ENCODE measurements at places on chromosomes 7 and 10.

DNA sequence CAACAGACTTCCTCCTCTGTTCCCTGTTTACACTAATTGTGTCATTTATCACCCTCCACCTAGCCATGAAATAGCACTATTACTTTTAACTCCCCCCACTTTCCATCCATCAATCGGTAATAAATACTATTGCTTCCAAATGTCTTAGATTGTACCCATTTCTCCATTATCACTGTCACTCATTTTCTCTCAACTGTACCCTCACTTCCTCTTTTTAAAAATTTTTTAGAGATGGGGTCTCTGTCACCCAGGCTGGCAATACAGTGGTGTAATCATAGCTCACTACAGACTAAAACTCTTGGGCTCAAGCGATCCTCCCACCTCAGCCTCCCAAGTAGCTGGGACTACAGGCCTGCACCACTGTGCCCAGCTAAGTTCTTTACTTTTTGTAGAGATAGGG lies 123.5 kb upstream of the EGR2 start:
- no peak overlapping the region for H3K27ac ChIP-seq
- DNase-seq, result no peak
- H3K4me1 ChIP-seq, result no peaks in the 10 kb centered on the region
- H3K27me3 ChIP-seq, result no peaks in the 10 kb centered on the region

GRCh38 chr10:1731592-1731991 lies 5.7 kb downstream of the ADARB2 start:
- no peak overlapping the region for H3K4me3 ChIP-seq
- no peaks in the 10 kb centered on the region for H3K4me1 ChIP-seq
- H3K27me3 ChIP-seq, result peaks cover 61% of the 10 kb centered on the region
- H3K36me3 ChIP-seq, result no peaks in the 10 kb centered on the region
- DNase-seq, result no peak
- H3K27ac ChIP-seq, result no peak overlapping the region

DNA sequence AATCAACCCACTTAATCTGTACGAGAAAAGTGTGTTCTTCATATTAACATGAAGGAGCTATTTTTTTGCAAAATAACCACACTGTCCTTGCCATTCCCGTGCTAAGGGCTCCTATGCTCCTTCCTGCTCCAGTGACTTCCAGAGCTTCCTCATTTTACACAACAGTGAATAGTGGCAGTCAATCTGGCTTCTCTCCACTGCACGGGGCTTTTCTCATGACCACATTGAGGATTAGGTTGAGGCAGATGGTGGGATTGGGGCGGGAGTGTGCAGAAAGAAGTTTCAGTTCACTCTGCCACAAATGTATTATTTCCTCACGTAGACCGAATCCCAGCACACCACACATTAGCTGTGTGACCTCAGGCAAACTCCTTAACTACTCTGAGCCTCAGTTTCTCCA lies 235.1 kb downstream of the ARHGAP12 start:
- H3K27ac ChIP-seq, result no peak overlapping the region
- peaks cover 10% of the 10 kb centered on the region for H3K4me1 ChIP-seq
- no peaks in the 10 kb centered on the region for H3K36me3 ChIP-seq
- H3K4me3 ChIP-seq, result no peak overlapping the region
- DNase-seq, result no peak

GRCh38 chr7:5230265-5231067 lies 40.4 kb downstream of the WIPI2 start:
- no peaks in the 10 kb centered on the region for H3K27me3 ChIP-seq
- DNase-seq, result no peak
- peaks cover 40% of the 10 kb centered on the region for H3K36me3 ChIP-seq
- peaks cover 6% of the 10 kb centered on the region for H3K4me1 ChIP-seq
- no peak overlapping the region for H3K4me3 ChIP-seq
- H3K27ac ChIP-seq, result peak overlapping the region; percentile 51

GRCh38 chr7:101501351-101501750 lies 127.7 kb downstream of the MYL10 start:
- no peaks in the 10 kb centered on the region for H3K36me3 ChIP-seq
- H3K27ac ChIP-seq, result no peak overlapping the region
- no peak for DNase-seq
- H3K4me3 ChIP-seq, result no peak overlapping the region
- no peaks in the 10 kb centered on the region for H3K4me1 ChIP-seq

GRCh38 chr10:129853562-129853903 lies 110.5 kb downstream of the EBF3 start:
- no peak overlapping the region for H3K4me3 ChIP-seq
- H3K27ac ChIP-seq, result no peak overlapping the region
- no peaks in the 10 kb centered on the region for H3K27me3 ChIP-seq
- H3K36me3 ChIP-seq, result no peaks in the 10 kb centered on the region
- no peak for DNase-seq
- H3K4me1 ChIP-seq, result no peaks in the 10 kb centered on the region

GRCh38 chr10:31635009-31635408 lies 293.6 kb downstream of the ARHGAP12 start:
- H3K4me1 ChIP-seq, result no peaks in the 10 kb centered on the region
- H3K36me3 ChIP-seq, result no peaks in the 10 kb centered on the region
- no peak for DNase-seq
- H3K27ac ChIP-seq, result no peak overlapping the region
- H3K27me3 ChIP-seq, result no peaks in the 10 kb centered on the region
- no peak overlapping the region for H3K4me3 ChIP-seq

DNA sequence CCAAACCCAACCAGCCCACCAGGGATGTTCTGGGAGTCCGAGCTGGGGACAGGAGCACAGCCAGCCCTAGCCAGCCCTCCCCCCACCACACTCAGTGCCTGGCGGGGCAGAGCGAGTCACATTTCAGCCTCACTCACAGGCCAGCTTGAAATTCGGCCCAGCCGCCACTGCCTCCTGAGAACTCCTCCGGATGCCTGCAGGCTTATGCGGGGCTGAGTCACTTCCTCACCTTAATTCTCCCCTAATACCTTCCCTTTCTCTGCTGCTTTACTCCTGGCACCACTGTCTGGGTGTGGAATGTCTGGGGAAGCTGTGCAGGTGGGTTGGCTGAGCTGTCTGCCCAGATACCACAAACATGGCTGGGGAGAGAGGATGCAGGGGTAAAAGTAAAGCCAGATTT lies 22.6 kb upstream of the DLG5 start:
- no peak for DNase-seq
- H3K4me3 ChIP-seq, result no peak overlapping the region
- no peaks in the 10 kb centered on the region for H3K36me3 ChIP-seq
- H3K27ac ChIP-seq, result peak overlapping the region; percentile 60

GRCh38 chr10:12946372-12946771 lies 55.1 kb downstream of the CCDC3 start:
- no peaks in the 10 kb centered on the region for H3K36me3 ChIP-seq
- no peak overlapping the region for H3K4me3 ChIP-seq
- DNase-seq, result no peak

DNA sequence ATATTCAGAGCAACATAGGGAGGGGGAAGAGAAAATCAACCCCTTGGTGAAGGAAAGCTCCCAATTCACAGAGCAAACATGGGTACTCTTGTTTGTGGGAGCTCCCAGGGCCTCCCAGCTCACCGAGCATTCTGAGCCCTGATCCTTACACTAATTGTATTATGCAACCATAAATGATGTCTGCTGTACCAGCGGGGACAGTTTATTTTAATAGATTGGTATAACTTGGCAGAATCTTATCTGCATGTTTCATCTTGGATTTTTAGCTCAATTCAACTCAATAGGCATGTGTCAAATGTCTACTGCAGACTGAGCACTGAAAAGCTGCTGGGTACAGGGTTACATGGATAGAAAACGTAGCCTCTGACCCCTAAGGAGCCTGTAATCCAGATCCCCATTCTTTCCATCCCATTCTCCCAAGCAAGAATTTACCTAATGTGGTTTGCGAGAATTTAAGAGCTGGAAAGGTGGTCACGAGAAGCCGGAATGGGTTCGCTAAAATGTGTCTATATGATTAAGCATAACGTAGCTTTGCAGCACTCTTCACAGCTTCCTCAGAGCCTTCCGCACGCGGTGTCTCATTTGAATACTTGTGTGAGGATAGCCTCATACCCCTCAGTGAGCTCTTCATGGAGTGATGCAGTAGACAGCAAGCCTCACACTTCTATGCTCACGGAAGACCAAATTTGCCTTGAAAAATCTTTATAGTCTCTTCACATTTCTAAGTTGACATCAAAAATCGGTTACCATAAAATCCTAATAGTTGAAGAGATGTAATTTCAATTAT lies 18.3 kb downstream of the EGFR start:
- no peaks in the 10 kb centered on the region for H3K27me3 ChIP-seq
- H3K36me3 ChIP-seq, result no peaks in the 10 kb centered on the region
- H3K27ac ChIP-seq, result no peak overlapping the region
- no peak for DNase-seq
- H3K4me3 ChIP-seq, result no peak overlapping the region

GRCh38 chr10:28365840-28366239 lies 63.0 kb upstream of the MPP7 start:
- no peaks in the 10 kb centered on the region for H3K36me3 ChIP-seq
- no peak overlapping the region for H3K27ac ChIP-seq
- DNase-seq, result no peak

DNA sequence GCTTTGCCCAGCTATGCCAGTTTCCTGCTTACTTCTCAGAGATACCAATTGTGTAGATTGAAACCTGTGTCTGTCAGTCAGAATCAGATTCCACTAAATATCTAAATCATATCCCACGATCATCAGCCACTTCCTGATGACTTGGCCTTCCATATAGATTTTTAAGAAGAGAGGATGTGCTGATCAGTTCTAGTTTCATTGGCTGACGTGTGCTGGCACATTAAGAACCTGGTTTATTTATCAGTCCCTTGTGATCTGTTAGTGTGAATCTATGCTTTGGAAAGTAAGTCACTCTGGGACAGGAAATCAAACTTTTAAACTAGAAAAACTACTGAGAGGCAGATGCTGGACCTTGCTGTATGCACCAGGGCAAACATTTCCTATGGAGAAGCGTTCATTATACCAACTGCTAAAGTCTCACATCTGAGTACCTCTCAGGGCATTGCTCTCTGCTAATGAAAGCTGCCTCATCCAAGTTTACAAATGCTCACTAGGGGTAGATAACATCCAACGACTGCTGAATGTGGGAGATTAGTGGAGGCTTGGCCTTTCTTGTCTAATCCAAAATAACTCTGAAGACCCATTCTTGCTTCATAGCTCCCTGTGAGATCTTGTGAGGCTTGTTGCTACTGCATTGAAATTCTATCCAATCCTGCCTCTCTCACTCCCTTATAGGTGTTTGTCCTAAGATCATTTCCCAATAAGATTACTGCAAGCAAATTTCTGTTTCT lies 109.1 kb downstream of the ARL4A start:
- no peak for DNase-seq
- H3K27ac ChIP-seq, result no peak overlapping the region
- no peaks in the 10 kb centered on the region for H3K36me3 ChIP-seq
- H3K4me3 ChIP-seq, result no peak overlapping the region
- H3K27me3 ChIP-seq, result no peaks in the 10 kb centered on the region
- peaks cover 6% of the 10 kb centered on the region for H3K4me1 ChIP-seq

All from esophagus squamous epithelium (tissue), 5 donors.